ENCODE measurements at places on chromosomes 12 and 14.

GRCh38 chr12:105880824-105881388 is 257.8 kb downstream of the NUAK1 start:
- no peak for DNase-seq

GRCh38 chr12:120959111-120959878 is 19.0 kb upstream of the HNF1A start:
- DNase-seq = no peak

GRCh38 chr12:47491516-47492305 is 214.1 kb downstream of the RPAP3 start:
- no peak for DNase-seq

DNA sequence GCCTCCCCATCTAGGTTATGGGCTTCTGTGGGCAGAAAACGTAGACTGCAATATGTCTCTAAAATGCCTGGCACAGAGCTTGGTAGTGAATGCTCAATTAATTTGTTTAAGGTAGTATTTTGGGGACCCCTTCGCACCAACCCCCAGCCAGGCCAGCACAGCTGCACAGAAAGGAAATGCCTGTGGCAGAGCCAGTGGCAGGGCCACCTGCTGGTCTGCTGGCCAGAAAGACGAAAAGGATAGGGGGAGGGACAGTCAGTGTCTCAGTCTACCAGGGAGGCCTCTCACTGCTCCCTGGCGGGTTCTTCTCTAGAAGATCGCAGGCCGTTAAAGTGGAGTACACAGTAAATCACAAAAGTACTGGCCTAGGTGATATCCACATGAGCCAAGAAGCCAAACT is 3.5 kb downstream of the RAB15 start:
- no peak for DNase-seq

DNA sequence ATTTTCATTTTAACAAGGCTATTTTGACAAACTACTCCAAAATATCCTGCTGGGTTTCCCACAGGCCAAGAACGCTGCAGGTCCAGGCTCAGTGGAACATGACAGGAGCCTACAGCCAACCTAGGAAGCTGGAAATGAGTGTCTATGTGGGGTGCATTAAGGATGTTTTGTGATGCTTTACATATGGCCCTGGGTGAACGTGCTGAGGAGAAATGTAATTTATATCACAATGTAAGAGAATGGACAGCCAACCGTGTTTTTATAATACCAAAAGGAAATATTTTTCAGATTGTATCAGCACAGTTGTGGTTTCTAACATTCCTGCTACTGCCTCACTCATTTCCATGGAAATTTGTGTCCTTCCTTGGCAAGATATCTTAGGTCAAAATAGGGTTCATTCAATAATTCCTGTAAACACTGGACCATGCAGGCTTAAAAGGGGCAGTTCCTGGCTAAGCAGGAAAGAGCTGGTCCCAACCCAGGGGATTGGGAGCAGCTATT is 51.5 kb downstream of the ST8SIA1 start:
- peak; percentile 63 for DNase-seq

DNA sequence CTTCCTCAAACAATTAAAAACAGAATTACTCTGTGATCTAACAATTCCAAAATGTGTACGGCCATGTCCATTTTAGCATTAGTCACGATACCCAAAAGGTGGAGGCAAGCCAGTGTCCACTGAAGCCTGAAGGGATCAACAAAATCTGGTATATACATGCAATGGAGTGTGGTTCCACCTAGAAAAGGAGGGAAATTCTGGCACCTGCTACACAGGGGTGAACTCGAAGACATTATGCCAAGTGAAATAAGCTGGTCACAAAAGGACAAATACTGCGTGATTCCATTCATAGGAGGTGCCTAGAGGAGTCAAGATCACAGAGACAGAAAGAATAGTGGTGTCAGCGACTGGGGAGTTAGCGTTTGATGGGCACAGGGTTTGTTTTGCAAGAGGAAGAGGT is 331.4 kb downstream of the MED13L start:
- no peak for DNase-seq

DNA sequence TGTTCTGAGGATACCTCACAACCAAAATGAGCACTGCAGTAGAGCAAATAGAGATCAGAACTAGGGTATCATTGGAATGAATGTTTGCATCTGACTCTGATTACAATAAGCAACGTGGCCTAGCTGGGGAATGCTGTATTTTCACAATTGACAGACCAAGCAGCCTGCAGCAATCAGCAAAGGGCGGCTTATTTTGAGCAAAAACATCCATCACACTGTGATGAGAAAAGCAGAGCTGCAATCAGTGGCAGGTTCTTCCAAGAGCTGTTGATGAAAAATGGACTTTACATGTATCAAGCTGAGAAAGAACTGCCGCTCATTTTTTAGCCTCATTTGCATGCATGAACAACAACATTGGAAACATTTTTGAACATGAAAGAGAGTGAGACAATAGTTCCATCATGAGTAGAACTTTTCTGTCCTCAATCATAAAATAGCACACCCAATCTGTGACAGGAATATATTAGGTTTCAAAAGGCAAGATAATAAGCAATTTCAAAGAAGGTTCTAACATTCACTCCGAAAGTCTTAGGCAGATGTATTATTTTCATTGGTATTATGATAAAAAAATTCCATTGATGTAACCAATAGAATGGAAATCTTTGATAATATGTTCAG is 249.7 kb upstream of the FBXO33 start:
- DNase-seq = no peak

DNA sequence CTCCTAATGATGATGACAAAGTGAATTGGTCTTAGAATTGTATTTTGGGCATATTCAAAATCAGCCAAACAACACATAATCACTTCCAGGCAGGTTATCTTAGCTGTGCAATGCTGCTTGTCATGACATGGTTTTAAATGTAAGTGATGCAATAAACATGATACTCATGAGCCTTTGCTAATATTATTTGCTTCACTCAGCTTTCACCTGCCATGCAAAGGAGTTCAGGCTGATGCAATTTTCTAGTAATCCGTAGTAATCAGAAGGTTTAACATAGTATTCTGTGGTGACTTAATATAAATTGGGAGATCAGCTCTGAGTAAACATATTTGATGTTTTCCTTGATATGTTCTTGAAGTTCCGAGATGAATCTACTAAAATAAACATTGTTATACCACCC is 29.1 kb downstream of the TMEM260 start:
- DNase-seq = no peak

DNA sequence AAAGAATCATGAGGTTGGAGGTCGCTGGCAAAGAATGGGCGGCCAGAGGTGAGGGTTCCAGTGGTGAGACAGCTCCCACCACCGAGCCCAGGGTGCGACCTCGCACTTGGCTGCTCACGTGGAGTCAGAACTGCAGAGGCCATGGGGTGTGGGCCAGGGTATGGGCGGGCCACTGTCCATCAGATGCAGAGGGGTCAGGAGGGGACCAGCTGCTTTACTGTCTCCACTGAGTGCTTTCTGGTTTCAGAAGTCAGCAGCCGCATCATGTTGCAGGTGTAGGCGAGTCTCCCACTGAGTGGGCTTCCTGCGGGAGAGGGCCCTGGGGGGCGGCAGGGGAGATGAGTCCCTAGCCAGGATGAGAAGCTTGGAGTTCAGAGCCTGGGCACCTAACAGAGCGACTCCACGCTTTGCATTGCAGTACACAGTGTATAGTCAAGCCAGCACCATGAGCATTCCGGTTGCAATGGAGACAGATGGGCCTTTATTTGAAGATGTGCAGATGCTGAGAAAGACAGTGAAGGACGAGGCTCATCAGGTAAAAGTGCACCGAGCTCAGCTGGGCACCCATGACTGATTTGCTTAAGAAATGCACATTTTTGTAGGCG is 46.9 kb upstream of the DYNC1H1 start:
- DNase-seq = no peak

- no peak for DNase-seq
Measured at GRCh38 chr14:61065656-61066055, 84.6 kb downstream of the SLC38A6 start.

Data from PC-3 (cell line).